ENCODE measurements at places on chromosomes 11 and 22.

DNA sequence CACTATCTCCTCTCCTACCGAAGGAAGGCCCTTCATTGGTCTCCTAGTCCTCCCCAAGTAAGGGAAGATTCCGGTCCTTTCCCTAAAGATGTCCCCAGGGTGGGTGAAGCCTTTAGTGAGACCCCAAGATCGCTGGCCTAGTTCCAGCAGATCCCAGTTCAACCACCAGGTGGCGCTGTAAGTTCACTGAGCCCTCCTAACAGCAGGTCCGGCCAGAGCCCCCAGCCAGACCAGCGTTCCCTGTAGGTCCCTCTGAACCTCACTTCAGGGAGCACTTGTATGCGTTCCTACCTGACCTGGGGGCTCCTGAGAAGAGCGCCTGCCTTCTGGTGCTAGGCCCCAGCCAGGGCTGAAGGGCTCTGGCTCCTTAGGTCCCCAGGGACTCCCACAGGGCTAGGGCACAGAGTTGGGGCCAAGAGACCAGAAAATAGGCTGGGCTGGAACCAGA, 38.1 kb downstream of the LMO1 start:
- peak; percentile 53 for DNase-seq

DNA sequence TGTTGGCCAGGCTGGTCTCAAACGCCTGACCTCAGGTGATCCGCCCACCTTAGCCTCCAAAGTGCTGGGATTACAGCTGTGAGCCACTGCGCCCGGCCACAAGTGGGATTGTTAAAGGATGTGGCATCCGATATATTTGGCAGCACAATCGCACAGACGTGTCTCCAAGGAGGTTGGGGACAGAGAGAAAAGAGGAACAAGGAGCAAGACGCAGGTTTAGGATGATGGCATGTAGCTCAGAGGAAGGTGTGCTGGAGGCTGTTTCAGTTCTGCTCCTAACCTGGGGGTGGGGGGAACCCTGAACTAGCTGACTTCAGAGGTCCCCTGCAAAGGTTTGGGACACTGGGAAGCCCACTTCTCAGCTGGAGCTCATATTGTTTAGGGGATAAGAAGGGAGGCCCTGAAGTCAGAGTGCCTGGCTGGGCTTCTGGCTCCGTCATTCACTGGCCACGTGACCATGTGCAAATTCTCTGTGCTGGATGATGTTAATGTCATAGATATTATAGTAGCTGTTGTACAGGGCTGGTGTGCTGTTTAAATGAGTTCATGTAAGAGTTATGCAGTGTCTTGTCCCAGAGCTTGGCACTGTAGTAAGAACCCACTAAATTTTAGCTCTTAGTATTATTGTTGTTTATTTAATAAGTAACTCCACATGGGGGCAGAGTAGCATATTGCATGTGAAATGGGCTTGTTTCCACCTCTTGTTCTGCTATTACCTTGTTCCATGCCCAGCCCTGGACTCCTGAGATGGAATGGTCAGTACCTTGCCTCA, 129.7 kb downstream of the ST3GAL4 start:
- no peak for DNase-seq

DNA sequence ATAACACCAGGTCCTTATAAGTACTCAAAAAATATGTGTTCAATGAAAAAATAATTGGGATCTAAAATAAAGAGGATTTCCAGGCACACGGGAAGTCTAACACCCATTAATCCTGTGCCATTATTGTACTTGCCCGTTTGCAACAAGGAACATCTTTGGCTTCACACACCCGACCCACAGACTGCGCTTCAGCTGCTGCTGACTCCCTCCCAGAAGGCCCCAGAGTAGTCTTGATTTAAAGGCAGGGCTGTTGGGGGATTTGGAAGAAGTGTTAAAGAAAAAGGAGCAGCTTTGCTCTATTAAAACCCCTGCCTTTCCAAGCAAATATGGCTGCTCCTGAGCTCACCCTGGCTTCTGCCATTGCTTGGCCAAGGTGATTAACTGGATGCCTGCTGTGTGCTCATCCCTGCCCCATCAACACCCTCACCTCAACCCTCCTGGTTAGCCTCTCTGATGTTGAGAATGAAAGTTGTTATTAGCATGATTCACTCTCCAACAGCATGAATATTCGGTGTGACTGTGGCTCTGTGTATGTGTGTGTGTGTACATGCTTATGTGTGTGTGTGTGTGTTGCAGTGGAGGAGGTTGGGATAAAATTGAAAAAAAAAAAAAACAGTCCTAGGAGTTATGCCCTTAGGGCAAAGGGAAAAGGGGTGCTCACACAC, 76.1 kb downstream of the KIRREL3 start:
- no peak for DNase-seq

GRCh38 chr11:3905080-3905953, 49.9 kb downstream of the STIM1 start:
- peak; percentile 41 for DNase-seq

DNA sequence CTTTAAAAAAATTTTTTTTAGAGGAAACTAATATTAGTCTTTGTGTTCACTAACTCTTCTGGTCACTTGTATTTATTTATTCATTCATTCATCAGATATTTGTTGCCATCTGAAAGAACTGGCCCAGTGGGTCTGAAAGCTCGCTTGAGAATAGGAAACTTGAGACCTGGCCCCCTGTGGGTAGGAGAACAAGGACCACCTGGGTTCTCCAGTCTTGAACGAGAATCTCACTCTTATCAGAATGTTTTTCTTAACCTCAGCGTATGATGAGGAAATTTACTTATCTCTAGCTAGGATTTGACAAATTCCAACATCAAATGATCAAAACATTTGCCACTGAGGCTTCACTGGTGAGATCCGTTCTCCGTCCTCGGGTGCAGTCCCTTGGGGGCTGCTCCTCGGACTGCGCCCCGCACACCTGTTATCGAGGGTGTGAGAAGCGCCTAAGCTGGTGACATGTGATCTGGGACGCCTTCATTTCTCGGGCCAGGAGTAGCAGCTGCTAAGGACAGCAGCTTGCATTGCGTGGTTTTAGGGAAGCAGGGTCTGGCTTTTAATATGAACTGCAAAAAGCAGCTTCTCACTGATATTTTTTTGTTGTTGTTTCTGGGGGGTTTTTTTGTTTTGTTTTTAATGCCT, 6.3 kb downstream of the C22orf31 start:
- DNase-seq: no peak

DNA sequence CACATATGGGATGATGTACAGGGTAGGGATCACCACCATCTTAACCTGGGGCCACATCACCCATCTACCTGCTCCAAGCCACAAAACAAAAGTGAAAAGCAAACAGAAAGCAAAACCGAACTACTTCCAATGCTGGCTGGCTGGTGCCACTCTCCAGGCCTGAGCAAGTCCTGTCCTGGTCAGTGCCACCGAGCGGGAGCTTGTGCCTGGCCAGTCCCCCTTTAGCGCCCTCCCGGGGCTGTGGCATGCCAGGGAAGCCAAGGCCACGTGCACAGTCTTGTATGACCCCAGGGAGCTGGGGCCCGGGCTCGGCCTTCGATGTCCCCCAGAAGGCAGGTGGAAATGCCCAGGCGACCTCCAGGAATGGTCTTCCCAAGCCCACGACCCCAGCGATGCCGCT, 17.9 kb upstream of the NAP1L4 start:
- no peak for DNase-seq

- no peak for DNase-seq
Measured at GRCh38 chr22:30373331-30374325, 13.6 kb downstream of the RNF215 start.

- no peak for DNase-seq
Measured at GRCh38 chr11:58923300-58923788, 15.9 kb upstream of the GLYATL1 start.

- DNase-seq: no peak
Measured at GRCh38 chr11:58647866-58648265, 25.4 kb downstream of the CNTF start.

All from activated CD4-positive, CD25-positive, alpha-beta regulatory T cell treated with anti-CD3 and anti-CD28 coated beads, Interleukin-2, amount 50 U/mL, for 16 hours (primary cell).